Activated T-cell treated with anti-CD3 and anti-CD28 coated beads, Interleukin-2, amount 50 U/mL, for 72 hours (primary cell): ENCODE measurements at places on chromosomes 2 and 18. TPM values are rescaled to one million over a fixed set of nuclear protein-coding genes. Genes with fewer than 3 reads are reported as not detected.
A peak's percentile ranks its signal among the peaks of the same experiment; 100 is the strongest.

TFPI gene
- total RNA-seq: 0.19 TPM

KCNF1 gene
- not detected for total RNA-seq

RBM44 gene
- 1.9 TPM for total RNA-seq

MARCHF4 gene
- total RNA-seq: not detected

RAD51AP2 gene
- not detected for total RNA-seq

EMX1 gene
- 0.44 TPM for total RNA-seq

UPP2 gene
- not detected for total RNA-seq

ELOA2 gene
- not detected for total RNA-seq

TDRD15 gene
- not detected for total RNA-seq

NGEF gene
- 2.3 TPM for total RNA-seq

CLEC4F gene
- total RNA-seq: not detected

- DNase-seq: no peak
- peaks cover 33% of the 10 kb centered on the region for H3K27me3 ChIP-seq
- peaks cover 3% of the 10 kb centered on the region for H3K36me3 ChIP-seq
- no peak overlapping the region for H3K27ac ChIP-seq
- no peak overlapping the region for H3K4me3 ChIP-seq
These were observed 12.6 kb upstream of the SLC9A4 start for GRCh38 chr2:102460467-102460866.

- H3K27me3 ChIP-seq: no peaks in the 10 kb centered on the region
- DNase-seq: no peak
- H3K4me3 ChIP-seq: peak overlapping the region; percentile 78
- H3K27ac ChIP-seq: peak overlapping the region; percentile 98
- H3K4me1 ChIP-seq: peaks cover 67% of the 10 kb centered on the region
- H3K36me3 ChIP-seq: no peaks in the 10 kb centered on the region
These were observed 150.4 kb upstream of the ITGA4 start for GRCh38 chr2:181306785-181307184.

GRCh38 chr2:149281441-149281840 lies 48.9 kb upstream of the LYPD6 start:
- H3K27me3 ChIP-seq: peaks cover 11% of the 10 kb centered on the region
- DNase-seq: no peak
- H3K4me1 ChIP-seq: no peaks in the 10 kb centered on the region
- H3K36me3 ChIP-seq: no peaks in the 10 kb centered on the region
- no peak overlapping the region for H3K4me3 ChIP-seq

- no peak overlapping the region for H3K27ac ChIP-seq
- H3K4me3 ChIP-seq: no peak overlapping the region
- H3K4me1 ChIP-seq: peaks cover 42% of the 10 kb centered on the region
- DNase-seq: no peak
These were observed 66.7 kb downstream of the BIRC6 start for GRCh38 chr2:32423536-32423935.

DNA sequence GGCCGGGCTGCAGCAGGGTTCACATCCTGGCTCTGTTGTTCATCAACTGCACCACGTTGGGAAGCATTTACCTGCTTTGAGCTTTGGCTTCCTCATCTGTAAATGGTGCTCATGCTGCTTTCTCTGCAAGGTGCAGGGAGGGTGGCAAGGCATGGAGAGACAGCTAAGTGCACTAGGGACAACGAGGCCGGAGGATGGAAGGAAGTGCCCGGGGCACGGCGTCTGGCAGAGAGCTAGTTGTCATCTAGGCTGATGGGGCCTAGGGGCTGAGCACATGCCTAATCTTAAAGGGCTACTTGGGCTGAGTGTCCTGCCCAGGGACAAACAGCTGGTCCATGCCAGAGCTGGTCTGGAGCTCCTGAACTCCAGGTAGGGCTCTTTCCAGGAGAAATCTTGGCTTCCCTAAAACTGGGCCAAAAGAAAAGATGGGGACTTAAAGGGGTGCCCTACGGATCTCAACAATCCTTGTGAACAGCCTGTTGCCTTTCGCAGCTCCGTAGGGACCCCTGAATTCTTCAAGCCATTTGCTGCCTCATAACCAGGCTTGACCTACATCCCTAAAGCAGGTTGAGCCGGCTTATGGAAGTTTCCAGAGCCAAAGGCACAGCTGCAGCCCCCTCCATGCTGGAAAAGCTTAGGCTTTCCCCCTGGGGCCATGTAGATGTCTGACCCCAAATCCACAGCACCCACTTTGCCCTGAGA lies 130.8 kb downstream of the SMAD7 start:
- no peaks in the 10 kb centered on the region for H3K36me3 ChIP-seq
- H3K4me1 ChIP-seq: peaks cover 50% of the 10 kb centered on the region
- DNase-seq: no peak
- no peaks in the 10 kb centered on the region for H3K27me3 ChIP-seq
- H3K4me3 ChIP-seq: peak overlapping the region; percentile 41
- no peak overlapping the region for H3K27ac ChIP-seq

- peak overlapping the region; percentile 54 for H3K4me3 ChIP-seq
- no peaks in the 10 kb centered on the region for H3K27me3 ChIP-seq
- peaks cover 40% of the 10 kb centered on the region for H3K4me1 ChIP-seq
- H3K36me3 ChIP-seq: peaks cover 25% of the 10 kb centered on the region
- peak; percentile 7 for DNase-seq
- peak overlapping the region; percentile 97 for H3K27ac ChIP-seq
These were observed 71.5 kb downstream of the CDC42EP3 start for GRCh38 chr2:37599688-37600525.

- H3K27me3 ChIP-seq: peaks cover 78% of the 10 kb centered on the region
- DNase-seq: no peak
- peaks cover 5% of the 10 kb centered on the region for H3K36me3 ChIP-seq
- peak within 1 kb of the TSS; percentile 73 for H3K4me3 ChIP-seq
- H3K4me1 ChIP-seq: peaks cover 47% of the 10 kb centered on the region
- peak within 1 kb of the TSS; percentile 12 for H3K27ac ChIP-seq
These were observed at the start of gene HOXD11 for GRCh38 chr2:176106581-176107539. HOXD11 (plus strand) TSS chr2:176107280; CDS start chr2:176107356, 76 bp downstream.

- H3K27ac ChIP-seq: no peak overlapping the region
- no peaks in the 10 kb centered on the region for H3K27me3 ChIP-seq
- no peaks in the 10 kb centered on the region for H3K4me1 ChIP-seq
These were observed 30.1 kb upstream of the CTAGE1 start for GRCh38 chr18:22447792-22448191.

GRCh38 chr2:17263570-17263968 lies 254.7 kb downstream of the RAD51AP2 start:
- no peaks in the 10 kb centered on the region for H3K4me1 ChIP-seq
- H3K27ac ChIP-seq: no peak overlapping the region
- no peaks in the 10 kb centered on the region for H3K36me3 ChIP-seq
- DNase-seq: no peak
- H3K27me3 ChIP-seq: no peaks in the 10 kb centered on the region

DNA sequence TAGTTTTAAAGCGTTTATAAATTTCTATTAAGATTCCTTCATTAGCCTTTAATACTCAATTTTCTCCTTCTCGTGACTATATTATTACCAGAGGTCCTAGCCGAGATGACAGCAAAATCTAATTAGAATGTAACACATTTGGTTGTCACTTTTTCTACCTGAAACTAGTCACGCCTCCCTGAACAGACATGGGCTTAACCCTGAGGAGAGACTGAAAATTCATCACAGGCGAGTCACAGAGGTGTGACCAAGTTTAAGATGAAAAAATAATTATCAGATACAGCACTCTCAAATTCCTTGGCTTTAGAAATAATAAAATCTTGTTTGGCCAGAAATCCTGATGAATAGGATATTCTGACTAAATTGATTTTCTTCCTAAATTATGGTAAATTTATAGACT lies 834.4 kb upstream of the SLC39A10 start:
- no peaks in the 10 kb centered on the region for H3K27me3 ChIP-seq
- DNase-seq: no peak
- H3K4me3 ChIP-seq: no peak overlapping the region
- H3K4me1 ChIP-seq: no peaks in the 10 kb centered on the region
- H3K36me3 ChIP-seq: no peaks in the 10 kb centered on the region
- H3K27ac ChIP-seq: no peak overlapping the region
